ENCODE measurements at places on chromosomes 1 and 21.

DNA sequence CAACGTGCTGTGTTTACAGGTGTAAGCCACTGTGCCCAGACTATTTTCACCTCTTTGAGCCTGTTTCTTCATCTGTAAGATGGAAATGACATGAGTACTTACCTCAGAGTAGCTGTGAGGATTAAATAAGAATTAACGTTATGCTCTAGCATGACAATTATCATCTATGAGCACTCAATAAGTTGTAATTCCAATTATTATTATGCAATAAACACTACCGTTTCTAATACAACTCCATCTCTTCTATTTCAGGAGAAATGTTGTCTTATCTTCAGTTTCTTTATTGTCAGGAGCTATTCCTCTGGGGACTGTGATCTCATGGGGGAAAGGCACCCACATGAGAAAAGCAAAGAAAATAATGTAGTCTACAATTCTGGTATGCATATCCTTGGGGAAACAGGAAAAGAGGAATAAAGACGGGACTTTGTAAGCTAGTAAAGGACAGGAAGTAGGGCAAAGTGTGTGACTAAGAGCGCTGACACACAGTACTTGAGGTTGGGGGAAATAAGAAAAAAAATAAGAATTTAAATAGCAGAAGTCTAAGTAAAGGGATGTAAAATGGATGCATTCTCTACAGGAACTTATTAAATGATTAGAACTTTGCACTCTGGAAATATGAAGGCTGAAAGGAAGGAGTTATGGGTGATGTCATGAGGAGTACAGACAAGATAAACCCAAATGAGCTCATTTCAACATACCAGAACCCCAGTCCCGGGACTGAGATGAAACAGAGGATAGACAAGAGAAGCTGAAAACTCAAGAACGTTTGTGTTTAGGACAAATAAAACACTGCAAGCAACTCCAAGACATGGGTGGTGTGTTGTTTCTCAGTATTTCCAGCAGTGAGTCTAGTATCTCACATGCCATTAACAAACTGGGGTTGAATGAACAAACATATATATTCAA is 9.8 kb downstream of the PHC2 start:
- DNase-seq = no peak

DNA sequence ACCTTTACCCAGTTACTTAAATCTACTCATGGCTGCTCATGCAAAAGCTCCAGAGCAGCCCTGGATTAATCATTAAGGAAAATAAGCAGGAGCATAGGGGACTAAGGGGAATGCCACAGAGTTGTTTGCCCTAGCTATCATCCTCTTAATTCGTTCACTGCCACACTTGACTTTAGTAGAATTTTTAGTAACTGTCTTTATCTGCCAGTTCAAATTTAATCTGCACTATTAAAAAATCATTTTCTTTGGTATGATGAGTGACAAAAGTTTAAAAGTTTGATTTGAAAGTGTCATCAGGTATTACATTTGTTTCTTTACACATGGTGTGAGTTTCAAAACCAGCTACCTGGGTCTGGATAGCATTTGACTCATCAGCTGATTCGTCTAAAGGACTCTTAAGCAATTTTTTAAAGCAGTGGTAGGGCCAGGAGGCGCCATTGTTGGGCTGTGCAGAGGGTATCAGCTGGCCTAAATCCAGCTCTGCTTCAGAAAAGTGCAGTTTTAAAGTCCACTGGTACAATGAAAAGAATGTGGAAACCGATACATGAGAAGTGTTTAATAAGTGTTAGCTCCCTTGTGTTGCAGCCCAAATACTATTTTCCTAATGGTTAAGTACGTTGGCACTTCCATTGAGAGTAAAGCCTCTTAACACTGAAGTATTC is 69.9 kb upstream of the DR1 start:
- no peak for DNase-seq

DNA sequence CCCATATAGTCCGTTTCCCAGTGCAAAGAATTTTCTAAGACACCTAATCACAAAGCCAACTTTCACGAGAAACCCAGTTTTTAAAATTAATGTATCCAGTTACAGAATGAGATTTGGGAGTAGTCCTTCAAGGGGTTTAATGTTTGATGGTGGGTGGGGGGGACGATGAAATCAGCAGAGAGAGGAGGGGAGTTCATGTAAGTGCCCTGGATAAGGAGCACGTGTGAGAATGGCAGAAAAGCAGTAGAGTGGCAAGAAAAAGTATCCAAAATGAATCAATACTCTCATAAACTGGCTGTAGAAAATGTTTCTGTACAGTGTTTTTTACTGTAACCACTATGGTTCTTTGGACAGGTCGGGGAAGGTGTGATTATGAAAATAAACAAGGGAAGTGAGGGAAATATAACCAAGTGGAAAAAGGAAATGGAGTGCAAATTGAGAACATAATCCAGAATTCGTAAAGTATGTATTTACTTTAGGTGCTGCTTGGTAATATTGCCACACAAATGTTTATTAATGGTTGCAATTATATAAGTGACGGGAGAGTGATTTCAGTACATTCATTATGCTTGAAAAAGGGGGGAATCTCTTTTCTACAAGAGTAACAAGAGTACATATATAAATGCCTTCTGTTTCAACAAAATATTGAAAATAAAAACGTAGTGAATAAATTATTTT is 118.7 kb upstream of the RRP15 start:
- DNase-seq = no peak

DNA sequence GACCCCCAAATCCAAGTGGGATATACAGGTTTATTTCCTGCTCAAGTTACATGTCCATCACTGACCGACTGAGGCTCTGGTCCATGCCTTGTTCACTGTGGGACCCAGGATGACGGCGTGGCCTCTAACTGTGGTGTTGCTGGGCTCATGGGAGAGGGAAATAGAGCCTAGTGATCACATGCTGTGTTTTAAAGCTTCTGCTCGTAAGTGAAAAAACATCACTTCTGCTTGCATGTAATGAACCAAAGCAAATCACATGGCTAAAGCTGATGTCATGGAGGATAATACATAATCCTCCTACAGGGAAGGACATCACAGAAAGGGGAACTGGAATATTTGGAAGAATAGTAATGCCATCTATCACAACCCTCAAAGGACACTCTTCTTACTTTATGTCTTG is 107.6 kb downstream of the FASLG start:
- no peak for DNase-seq

- no peak for DNase-seq
Observed at GRCh38 chr1:245537992-245538391, 383.2 kb downstream of the KIF26B start.

- no peak for DNase-seq
Observed at GRCh38 chr1:2617971-2618470, 14.8 kb downstream of the MMEL1 start.

DNA sequence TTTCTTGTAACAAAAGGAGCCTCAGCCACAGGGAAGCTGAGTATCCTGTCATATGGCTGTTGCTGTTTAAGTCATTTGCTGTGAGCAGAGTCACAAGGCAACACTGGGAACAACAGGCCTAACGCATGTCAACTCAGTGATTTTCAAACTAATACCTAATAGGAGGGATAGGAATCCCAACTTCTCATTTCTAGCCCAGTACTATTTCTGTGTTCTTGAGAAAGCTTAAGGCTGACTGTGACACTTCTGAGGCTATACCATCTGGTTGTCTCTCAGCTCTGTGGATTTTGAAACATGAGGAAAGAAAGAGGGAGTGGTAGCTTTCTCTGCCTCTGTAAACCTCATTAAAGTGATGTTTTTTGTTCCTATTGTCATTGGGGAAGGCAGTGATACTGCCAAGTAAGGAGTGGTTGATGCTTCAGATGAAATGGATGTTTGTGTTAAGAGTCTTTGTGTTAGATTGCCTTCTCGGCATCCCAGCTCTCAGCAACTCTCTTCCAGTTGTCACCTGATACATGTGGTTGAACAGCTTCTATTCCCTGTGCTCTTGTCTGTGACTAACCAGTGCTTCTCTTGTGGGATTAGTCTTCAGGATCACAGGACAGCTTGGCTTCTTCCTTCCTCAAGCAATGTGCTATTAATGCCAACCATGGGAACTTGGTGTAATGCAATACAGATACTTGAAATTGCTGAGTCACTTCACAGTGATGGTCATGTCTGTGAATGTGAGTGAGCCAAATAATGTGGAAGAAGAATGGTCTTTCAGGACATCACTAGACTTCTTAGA is 166.8 kb upstream of the IVNS1ABP start:
- DNase-seq = no peak

GRCh38 chr1:206706298-206706791 is 21.6 kb downstream of the MAPKAPK2 start:
- no peak for DNase-seq

DNA sequence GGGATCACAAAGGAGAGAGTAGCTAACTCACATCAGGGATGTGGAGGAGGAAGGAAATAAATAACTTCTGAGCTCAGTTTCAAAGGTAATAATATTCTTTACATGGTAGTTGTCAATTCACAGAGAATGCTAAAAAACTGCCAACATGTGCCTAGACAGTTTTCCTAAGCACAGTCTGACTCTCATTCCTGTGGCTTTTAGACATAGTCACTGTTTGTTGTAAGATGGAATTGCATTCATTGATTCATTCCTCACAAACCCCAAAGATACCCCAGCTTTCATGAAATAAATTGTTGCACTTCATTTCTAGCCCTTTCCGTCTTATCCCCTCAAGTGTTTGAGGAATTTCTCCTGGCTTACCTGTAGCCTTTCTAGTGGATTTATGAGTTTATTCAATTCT is 263.9 kb downstream of the NTNG1 start:
- DNase-seq = no peak

GRCh38 chr1:68221980-68222373 is 10.3 kb downstream of the WLS start:
- no peak for DNase-seq

GRCh38 chr1:167095368-167095767 is 1.5 kb downstream of the STYXL2 start:
- no peak for DNase-seq

DNA sequence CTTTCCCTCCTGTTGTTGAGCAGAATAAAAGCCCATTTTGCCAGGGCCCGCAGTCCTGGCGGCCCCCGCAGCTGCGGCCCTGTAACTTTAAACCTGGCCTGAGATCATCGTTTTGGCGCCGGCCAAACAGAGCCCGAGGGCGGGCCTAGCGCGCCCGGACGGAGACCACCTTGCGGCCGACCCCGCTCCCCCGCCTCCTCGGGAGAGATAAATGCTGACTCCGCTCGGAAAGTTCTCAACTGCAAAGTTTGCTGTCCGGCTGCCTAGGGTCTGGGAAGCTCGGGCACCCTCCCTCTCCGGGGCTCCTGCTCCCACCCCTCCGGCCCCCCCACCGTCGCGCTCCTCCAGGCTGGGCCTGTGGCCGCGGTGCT is at the start of gene PDPN:
Gene PDPN, plus strand, starts transcription at position 238 of the 371 bp plus-strand sequence. CDS start 202 bp downstream, outside the sequence.
- no peak for DNase-seq
